ENCODE measurements at places on chromosomes 13 and 19. TPM values are rescaled to one million over a fixed set of nuclear protein-coding genes. Genes with fewer than 3 reads are reported as not detected.

Gene LIPE
- 23.6 TPM for total RNA-seq

GRCh38 chr19:51333836-51334460 is 8.0 kb downstream of the VSIG10L start:
- no peak for DNase-seq

GRCh38 chr19:8505680-8506401 is 3.4 kb upstream of the PRAM1 start:
- peak; percentile 78 for DNase-seq

Gene ANGPTL8
- total RNA-seq: not detected

DNA sequence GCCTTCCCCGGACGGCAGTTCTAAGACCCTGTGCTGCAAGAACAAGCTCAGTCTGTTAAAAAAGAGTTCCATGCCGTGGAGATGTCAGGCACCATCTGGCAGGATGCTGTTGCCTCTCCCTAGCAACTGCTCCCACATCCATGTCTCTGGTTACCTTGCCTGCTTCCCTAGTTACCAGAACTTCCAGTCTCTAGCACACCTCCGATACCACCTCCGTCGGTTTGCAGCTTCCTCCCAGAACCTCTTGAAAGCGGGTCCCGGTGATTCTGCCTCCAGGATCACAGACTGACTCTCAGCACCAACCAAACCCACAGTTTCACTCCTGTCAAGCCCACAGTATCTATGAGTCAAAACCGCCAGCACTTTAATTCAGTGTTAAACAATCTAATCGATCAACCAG is 55.4 kb downstream of the KCTD12 start:
- DNase-seq: no peak

DNA sequence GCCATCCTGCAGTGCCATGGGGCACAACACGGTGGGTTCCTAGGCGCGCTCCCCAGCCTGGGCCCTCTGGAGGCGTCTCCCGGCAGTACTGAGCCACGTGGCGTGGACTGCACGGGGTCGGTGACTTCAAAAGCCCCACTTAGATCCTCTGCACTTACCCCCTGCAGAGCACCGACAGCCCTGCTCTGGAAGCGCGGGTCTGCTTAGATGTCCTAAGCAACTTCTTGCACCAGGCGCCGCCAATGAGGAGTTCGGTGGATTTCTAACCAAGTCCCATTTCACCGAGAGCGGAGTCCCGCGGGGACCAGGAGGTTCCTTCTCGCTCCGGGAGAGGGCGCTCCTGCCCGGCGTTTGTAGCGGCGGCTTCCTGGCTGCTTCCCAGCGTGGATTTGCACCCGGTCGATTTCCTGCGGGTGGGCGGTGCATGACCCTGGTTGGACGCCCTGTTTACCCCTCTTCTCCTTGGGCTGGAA is 25.2 kb upstream of the ZNF845 start:
- DNase-seq: no peak

Gene BEST2
- total RNA-seq: not detected

- peak; percentile 84 for DNase-seq
Observed at GRCh38 chr13:113153810-113154748, 4.4 kb upstream of the PROZ start.

GRCh38 chr19:17303940-17304267 is 679 bp upstream of the ABHD8 start:
- DNase-seq: no peak

- no peak for DNase-seq
Observed at GRCh38 chr19:4027146-4027545, 19.6 kb downstream of the PIAS4 start.

GRCh38 chr13:114106526-114106925 is 25.9 kb downstream of the RASA3 start:
- no peak for DNase-seq

GRCh38 chr19:18833849-18834643 is 2.3 kb downstream of the UPF1 start:
- no peak for DNase-seq

Gene COX6B1
- 473 TPM for total RNA-seq

Gene ZNF880
- total RNA-seq: 37.5 TPM

- DNase-seq: no peak
Observed at GRCh38 chr13:109804654-109805053, 18.3 kb upstream of the IRS2 start.

- DNase-seq: no peak
Observed at GRCh38 chr19:38664503-38665211, 17.2 kb downstream of the ACTN4 start.

Gene CYP2A7
- not detected for total RNA-seq

- no peak for DNase-seq
Observed at GRCh38 chr13:66520511-66521355, 709.4 kb downstream of the PCDH9 start.

- no peak for DNase-seq
Observed at GRCh38 chr19:16032509-16033135, 43.7 kb upstream of the TPM4 start.

DNA sequence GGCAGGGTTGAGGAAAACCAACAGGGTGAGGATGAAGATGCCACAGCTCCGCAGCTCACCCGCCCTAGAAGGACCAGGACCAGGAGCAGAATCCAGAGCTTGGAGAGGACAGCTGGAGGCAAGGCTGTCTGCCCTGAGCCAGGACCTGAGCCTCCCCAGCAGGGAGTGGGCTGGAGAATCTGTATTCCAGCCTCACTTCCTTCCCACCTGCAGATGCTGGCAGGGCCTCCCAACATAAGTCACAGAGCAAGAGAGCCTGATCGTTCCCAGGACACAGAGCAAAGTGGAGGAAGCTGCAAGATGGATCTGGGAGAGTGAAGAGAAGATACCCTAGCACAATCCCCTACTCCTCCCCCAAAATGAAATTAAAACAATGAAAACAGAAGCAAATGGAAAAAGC is 61.7 kb upstream of the WASF3 start:
- DNase-seq: no peak

GRCh38 chr13:66634384-66634783 is 595.8 kb downstream of the PCDH9 start:
- DNase-seq: no peak

DNA sequence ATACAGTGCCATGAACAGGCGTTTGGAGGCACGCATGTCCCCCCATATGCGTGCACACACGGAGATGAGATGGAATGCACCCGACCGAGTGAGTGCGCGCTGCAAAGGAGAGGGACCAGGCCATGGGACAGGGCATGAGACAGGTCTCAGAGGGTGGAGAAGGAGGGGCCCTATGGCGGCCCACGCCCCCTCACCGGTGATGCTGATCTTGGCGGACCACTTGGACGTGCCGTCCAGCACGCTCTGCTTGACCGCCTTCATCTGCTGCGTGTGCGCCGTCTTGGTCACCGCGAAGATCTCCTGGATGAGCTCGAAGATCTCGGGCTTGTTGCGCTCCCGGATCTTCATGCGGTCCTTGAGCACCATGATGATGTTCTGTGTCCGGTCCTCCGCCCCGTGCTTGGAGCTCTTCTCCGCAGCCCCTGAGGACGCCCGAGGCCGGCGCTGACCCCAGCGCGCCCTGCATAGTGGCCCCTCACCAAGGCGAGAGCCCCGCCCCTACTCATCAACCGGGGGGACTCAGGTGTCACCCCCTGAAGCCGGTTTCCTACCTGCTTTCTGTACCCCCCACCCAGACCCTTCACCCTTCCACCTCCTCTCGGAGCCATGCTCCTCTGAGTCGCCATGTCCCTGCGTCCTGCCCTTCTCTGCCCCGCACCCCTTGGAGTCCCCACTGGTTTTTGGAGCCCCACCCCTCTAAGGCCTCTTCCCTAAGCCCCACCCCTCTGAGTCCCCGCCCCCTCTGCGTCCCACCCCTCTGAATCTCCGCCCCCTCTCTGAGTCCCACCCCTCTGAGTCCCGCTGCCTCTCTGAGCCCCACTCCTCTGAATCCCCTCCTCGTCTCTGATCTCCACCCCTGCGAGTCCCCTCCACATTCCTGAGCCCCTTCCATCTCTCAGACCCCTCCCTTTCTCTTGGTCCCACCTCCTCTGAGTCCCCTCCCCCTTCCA is 40.8 kb downstream of the UNC13A start:
- DNase-seq: no peak

- no peak for DNase-seq
Observed at GRCh38 chr19:4362831-4363545, 19.6 kb downstream of the MPND start.

DNA sequence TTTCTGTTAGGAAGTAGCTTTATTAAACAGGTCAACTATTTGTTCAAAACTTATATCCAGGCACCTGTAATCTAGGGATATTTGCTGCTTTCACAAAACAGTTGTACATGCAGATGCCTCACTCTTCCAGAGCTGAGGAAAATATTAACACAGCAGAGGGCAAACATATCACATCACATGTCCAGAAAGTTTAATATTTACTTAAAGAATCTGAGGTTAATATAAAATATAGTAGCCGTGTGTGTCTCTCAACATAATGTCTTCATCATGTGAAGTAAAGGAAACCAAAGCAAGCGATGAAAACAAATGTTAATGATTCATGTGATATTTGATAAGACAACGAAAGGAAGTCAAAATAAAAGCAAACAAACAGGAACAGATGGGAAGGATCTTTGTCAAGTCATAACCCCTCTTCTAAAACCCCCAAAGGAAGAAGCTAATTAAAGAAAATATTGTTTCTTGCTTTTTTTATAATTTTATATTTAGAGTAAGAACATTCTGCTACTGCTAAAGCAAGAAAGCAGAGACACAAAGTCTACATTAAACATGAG is 418.8 kb downstream of the DACH1 start:
- no peak for DNase-seq

DNA sequence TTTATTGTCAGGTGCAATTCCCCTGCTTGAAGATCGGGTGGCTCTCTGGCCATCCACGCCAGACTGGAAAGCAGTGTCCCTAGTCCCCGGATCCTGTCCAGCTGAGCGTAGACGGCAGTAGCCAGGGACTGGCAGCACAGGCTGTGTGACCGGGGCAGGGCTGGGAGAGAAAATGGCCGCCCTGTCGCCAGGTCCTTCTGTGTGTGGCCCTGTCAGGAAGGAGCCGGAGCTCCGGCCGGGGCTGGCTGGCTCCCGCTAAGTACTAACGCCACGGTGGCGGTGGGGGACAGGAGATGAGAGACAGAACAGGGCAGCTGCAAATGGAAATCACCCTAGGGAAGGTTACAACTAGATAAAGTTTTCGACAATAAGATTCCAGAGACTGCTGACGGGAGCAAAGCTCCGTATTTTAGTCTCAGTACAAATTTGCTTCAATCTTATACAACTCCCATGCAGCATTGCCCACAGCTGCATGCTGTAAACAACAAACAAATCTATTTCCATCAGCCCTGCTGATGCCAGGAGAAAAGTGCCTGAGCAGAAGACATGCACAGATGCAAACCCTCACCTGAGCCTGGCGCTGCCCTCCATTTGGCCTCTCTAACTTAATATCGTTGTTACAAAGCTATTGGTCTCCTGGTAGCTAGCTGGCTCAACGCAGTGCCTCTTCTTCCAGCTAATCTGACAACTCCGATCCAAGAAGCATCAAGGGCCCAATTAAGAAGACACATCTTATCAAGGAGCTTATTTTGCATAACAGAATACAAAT is 253.0 kb downstream of the TSHZ3 start:
- no peak for DNase-seq

Gene EXOC3L2
- total RNA-seq: 7.2 TPM

GRCh38 chr19:31118287-31118955 is 230.8 kb downstream of the TSHZ3 start:
- DNase-seq: no peak

DNA sequence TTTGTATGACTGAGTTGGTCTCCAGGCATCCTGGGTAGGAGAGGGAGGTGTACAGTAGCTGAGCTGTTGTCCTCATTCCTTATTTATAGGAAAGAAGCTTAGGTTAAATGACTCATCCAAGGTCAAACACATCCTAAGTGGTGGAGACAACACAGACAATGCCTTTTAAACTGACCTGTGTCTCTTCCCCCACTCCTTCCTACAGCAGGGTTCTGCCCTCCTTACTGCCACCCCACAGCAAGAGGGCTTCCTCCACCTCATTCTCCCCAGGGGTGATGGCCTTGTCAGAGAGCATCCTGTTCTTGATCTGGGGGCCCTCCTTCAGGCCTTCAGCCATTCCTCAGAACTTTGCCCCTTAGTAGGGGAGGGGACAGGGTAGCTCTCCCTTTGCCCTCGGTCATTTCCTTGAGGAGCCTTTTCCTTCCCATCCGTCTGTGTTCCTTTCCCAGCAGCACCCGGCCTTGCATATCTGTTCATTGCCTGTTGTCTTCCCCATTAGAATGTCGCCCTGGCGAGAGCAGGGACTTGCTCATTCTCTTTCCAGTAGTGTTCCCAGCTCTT is 48.2 kb upstream of the GPI start:
- no peak for DNase-seq

Gene FGF9
- total RNA-seq: 1.5 TPM

DNA sequence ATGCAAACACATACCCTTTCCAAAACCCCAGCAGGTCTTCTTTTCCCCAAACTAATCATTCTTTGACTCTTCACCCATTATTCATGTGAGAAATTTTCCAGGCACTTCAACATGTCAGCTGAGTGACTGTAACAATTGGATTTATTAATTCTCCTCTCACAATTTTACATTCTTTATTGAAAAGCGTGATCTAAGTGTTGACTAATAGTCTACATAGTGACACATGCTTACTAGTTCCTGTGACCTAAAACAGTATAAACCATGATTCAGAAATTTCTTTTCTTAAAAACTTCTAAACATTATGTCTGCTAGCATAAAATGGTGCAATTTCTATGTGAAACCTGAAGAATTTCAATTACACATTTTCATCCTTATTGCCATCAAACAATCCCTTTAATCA is 532.3 kb downstream of the GPC5 start:
- DNase-seq: no peak

DNA sequence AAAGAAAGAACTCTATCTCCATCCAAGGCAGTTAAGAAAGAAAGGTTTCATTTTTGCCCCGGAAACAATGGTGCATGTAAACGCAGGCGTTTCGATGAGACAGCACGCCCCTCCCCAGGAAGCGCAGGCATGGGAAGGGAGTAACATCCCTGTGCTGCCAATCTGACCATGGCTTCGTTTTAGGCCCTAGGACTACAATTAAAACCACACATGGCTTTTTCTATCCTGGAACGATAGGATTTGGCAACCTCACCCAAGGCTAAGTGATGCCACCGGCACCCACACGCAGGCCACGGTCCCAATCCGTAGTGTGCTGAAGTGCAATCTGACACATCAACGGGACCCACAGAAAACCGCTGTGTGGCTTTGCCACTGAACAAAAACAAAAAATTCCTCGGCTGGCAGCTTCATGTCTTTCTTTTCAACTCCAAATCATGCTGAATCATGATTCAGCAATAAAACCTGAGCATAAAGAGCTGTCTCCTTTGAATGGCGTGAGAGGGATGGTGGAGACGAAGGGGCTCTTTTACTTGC is 24.2 kb downstream of the RANBP3 start:
- no peak for DNase-seq

Gene CA11
- 9.6 TPM for total RNA-seq

- DNase-seq: no peak
Observed at GRCh38 chr19:39347332-39348164, 5.3 kb downstream of the SAMD4B start.

All from ureter (tissue), 1 donor.